ENCODE measurements at places on chromosomes 4 and X.

- no peak for DNase-seq
Measured at GRCh38 chrX:12159799-12160198, 21.5 kb downstream of the FRMPD4 start.

DNA sequence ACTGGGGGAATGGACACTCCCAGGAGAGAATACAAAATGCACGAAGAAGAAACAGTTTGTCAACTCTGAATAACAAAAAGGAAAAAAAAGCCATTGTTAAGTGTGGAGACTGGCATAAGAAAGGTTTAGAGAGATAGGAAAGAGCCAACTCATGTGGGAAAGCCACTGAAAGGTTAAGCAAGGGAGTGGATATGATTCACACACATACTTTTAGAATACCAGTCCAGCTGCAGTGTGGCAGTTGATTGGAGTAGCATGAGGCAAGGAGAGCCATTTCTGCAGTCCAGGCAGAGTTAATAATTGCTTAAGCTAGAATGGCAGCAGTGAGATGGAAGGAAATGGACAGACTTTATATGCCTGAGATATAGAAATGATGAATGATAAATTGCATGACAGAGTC is 36.9 kb upstream of the ADAD1 start:
- no peak for DNase-seq

DNA sequence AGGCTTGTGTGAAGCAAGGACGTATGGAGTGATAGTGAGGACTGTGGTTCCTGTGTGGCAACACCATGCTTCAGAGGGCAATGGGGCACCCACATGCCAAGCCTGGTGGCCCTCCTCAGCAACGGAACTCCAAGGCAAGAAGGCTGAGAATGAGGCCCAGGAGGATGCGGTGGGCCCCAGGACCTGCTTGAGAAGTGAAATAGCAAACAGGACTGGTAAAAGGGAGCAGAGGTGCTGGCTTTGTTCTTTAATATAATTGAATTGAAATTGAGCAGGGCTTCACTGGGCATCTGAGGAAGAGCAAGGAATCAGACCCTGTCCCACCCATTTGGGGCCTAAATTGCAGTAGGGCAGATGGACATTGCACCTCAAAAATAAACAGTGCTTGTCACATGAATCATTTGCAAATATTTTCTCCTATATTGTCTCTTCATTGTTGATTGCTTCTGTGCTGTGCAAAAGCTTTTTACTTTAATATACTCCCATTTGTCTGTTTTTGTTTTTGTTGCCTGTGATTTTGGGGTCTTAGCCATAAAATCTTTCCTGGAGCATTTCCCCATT is 2.3 kb downstream of the TMEM187 start:
- no peak for DNase-seq

- no peak for DNase-seq
Measured at GRCh38 chr4:36651253-36651652, 369.8 kb downstream of the DTHD1 start.

- DNase-seq = no peak
Measured at GRCh38 chr4:161132715-161133425, 1030.9 kb downstream of the FSTL5 start.

GRCh38 chr4:84417997-84418709 is 80.9 kb downstream of the NKX6-1 start:
- DNase-seq = no peak

DNA sequence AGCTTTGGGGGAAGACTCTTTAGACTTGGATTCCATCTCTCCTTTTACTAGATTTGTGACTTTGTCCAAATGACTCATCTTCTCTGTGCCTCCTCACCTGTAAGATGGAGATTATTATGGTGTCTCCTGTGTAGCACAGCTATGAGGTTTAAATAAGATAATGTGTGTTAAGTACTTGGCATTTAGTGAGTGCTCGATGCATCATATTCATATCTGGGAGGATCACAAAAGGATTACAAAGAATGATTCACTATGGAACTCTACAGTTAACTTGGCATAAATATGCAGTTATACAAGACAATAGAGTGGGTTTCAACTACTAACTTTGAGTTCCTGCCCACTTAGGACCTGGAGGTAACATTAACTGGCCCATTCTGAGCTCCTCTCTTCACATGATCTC is 2.3 kb downstream of the GBA3 start:
- no peak for DNase-seq

DNA sequence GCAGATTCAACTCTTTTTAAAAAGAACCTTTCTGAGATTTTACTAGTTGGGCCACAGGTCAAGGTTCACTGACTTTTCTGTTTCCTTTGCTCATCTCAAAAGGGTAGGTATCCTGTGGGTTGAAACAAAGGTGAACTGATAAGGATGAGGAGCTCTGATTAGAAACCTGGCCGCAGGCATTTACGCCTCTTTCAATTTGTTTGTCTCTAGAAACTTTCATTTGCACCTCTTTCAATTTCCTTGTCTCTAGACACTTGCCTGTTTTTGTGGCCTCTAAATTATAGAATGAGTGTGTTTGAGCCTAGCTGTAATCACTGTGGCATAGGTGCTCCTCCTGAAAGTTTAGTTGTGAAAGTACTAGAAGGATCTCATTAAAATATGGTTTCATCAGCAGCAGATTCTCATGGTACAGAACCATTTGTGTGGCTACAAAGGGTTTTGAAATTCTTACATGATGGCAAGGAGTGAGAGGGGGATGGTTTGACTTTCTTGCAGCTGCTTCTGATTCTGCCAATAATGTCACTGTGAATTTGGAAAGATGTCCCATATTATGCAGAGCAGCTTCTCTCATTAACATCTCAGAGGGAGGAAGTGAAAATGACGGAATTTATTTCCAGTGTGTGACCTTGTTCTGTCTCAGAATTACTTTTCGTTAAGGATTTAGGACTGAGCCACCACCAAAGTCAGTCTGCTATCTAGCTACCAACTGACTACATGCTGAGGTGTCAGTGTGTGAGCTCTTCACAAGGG is 142.2 kb downstream of the SH2D1A start:
- DNase-seq = no peak
